Stimulated activated CD8-positive, alpha-beta memory T cell treated with anti-CD3 and anti-CD28 coated beads, Interleukin-4, amount 100 ng/mL, for 1 hour (primary cell): ENCODE measurements at places on chromosomes 2 and 18.

- DNase-seq = no peak
Observed at GRCh38 chr2:68057658-68058396, 5.0 kb downstream of the C1D start.

GRCh38 chr2:152500772-152501171 lies 165.8 kb downstream of the FMNL2 start:
- DNase-seq = no peak

- DNase-seq = no peak
Observed at GRCh38 chr2:74199871-74200305, 1.5 kb downstream of the MTHFD2 start.

DNA sequence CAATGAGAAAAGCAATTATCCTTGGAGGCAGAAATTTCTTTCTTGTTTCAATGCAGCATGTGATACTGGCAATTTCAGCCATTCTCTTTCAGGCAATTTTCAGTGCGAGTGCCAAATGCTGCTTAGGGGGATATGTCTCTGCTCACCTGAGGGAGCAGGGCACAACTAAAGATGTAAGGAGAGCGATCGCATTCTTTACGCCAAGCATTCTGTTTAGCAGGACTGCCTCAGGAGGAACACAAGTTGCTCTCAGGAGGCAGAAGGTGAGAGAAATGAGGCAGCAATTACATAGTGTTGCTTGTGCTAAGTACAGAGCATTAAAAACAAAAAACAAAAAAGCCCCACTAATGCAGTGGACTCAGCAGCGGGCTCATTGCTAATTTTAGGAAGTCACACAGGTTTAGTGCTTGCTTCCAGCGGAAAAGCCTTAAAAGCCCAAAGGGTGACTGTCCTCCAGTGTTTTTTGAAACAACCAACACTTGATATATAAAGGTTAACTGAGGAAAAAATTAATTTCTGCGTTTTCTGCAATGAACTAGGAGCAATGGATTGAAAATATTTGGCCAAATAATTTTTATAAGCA lies 116.9 kb downstream of the METTL8 start:
- no peak for DNase-seq

- DNase-seq = no peak
Observed at GRCh38 chr2:176851200-176851888, 361.2 kb upstream of the HNRNPA3 start.

DNA sequence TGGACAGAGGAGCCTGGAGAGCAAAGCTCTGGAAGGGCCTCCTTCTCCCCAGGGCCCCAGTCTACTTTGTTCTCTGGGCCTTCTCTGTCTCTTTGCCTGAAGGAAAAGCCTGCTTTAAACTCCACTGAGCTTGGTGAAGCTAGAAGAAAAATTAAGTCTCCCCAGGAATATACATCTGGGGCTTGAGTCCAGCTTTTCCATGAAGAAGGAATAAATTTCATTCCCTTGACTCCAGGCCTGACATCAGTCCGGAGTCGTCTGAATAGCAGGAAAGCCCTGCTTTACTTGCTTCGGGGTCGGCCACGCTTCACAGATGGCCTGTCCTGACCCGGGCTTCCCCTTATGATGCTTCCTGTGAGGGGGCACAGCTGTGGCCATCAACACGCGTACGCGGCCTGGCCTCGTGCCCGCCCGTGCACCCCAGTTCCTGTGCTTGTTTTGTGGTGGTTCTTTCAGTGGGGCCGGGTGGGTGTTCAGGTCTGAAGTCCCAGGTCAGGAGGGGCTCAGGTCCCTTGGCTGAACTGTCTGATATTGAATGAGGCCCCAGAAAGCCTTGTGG lies 73.6 kb downstream of the ACOXL start:
- no peak for DNase-seq

DNA sequence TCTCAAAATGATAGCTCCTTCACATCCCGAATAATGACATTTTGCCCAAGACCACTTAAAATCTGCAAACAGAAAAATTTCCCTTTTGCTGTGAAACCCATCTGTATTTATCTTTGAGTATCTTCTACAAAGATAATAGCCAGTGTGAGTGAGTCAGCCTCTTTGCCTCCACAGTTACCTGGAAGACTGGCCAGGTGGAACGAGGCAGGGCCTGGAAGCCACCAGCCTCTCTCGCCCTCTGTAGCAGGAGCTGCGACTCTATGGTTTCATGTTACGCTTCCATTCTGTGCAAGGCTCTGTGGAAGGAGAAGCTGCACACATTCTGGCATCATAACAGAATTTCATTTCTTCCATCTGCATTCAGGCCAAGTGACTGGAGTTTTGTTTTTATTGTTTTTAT lies 9.5 kb downstream of the ELP2 start:
- no peak for DNase-seq

GRCh38 chr2:150679456-150680120 lies 192.1 kb upstream of the RND3 start:
- DNase-seq = no peak

- DNase-seq = no peak
Observed at GRCh38 chr2:8119782-8120505, 561.9 kb upstream of the ID2 start.

GRCh38 chr2:101806123-101806522 lies 108.6 kb downstream of the MAP4K4 start:
- no peak for DNase-seq

DNA sequence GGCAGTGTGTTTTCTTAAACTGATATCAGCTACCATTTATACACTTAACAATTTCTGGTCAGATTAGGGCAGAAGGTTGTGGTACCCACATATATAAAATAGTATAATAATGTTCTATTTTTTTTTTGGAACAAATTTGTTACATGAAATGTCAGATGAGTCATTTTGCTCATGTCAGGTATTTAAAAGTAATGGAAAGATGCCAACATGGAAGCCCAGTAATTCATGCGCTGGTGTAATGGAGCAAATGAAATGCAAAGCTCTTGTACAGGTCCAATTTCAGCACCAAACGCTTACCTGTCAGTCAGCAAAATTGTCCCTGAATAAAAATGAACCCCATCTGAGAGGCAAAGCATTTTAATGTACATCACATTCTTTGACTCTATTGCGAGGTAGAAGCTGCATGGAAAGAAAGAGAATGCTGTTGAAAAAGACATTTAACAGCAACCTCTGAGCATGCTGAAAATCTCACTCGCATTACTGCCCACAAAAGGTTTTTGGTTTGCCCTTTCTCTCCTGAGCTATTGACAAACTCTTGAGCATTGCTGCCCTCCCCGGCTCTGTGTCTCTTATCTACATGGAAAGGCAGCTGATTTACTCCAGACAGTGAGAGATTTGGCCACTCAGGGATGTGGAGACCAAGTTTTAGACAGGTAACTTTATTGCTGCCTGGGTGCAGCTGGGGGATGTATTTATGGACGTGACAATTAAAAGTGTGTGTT lies 217.5 kb downstream of the CAMKMT start:
- DNase-seq = no peak

- no peak for DNase-seq
Observed at GRCh38 chr2:100222844-100223243, 80.5 kb upstream of the AFF3 start.

- DNase-seq = no peak
Observed at GRCh38 chr2:43300222-43300621, 73.8 kb upstream of the ZFP36L2 start.

DNA sequence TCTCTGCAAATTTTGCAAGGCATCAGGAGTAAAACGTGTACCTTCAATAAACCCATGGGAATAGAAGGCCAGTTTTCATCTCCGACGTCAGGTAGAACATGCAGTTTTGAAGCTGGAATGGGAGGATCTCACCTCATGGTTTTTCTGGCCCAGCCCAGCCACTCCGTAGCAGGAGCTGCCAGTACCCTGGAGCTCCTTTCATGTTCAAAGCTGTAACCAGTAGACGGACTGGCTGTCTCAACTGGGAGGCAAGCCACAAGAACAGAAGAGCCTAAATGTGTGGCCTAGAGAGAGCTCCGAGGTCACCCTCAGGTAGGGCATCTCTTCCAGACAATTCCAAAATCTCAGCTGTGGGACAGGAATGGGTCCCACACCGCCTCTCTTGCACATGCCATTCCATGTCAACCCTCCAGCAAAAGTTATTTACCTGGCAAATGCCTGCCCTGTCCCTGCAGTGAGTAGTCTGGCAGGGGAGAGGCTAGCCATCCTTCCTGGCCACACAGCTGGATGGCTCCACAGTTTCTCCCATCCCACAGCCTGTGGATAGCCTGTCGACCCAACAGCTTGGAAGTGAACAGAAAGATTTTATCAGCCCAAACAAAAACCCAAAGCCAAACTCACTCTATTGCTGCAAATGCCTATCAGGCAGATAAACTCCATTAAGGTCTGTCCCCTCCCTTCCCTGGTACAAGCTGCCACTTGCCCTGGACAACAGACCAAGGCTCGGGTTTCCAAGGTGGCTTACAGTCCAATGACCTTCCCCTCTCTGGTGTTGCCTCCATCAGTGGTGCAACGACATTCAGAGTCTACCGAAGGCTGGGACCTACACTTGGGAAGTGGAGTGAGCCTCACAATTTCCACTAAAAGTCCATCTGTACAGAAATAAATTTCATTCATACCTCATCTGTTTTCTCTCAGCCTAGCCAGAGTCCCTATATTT lies 27.8 kb downstream of the CRACDL start:
- no peak for DNase-seq

GRCh38 chr2:17388798-17389197 lies 129.4 kb downstream of the RAD51AP2 start:
- DNase-seq = no peak

GRCh38 chr2:20976527-20976926 lies 67.3 kb downstream of the APOB start:
- no peak for DNase-seq

DNA sequence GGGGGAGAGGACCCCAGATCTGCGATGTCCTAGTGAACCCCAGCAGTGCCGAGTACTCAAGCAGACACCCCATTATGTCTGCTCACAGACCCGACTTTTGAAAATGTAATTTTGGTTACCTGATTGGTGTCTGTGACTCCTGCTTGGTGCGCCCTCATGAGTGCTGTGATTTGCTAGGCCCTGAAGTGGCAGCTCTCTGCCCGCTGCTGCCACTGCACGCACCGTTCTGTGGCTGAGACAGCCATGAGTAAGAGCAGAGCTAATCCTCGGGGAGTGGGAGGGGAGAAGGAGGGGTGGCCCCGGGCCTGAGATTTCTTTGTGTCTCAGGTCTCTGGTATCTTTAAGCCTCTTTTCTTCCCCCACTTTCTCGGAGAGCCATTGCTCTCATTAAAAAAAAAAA lies 18.2 kb downstream of the FHOD3 start:
- DNase-seq = no peak

DNA sequence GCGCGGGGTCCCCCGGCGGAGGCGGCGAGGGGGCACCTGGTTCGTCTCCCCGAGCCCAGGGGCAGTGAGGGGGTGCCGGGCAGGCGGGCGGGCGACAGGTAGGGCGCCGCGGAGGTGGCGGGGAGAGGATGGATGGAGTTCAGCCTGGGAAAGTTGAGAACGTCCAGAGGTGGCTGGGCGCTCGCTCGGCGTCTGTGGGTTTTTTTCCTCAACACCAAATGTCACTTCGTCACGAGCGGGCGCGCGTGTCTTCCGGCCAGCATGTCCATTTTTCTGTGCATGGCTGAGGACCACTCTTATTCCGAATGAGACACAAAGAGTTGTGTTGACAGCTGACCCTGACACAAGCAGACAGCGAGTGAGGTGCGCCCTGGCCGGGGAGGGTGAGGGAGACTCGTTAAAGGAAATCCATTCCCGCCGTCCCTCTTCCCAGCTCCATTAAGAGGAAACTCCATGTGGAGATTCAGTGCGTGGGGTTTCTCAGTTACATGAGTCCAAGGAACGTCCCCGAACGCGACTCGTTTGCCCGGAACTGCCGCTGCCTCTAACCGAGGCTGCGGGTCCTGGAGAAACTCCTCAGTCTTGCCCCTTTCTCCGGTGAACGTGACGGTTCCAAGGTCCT lies 859 bp downstream of the GREB1L start:
- no peak for DNase-seq

DNA sequence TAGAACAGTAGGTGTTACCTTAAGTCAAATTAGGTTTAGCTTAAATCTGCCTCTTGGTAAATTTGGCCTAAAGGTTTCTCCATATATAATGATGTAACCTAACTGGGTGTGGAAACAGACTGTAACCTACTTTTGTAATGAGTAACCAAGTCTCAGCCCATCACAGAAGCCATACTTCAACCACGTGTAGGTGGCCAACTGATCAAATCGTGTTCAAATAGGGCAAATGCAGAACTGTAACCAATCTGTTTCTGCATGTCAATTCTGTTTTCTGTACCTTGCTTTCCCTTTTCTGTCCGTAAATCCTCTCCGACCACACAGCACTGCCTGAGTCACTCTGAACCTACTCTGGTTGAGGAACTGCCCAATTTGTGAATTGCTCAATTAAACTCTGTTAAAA lies 34.0 kb upstream of the PLA2R1 start:
- no peak for DNase-seq

- peak; percentile 52 for DNase-seq
Observed at GRCh38 chr2:86785456-86785855, 5.3 kb downstream of the CD8A start.

DNA sequence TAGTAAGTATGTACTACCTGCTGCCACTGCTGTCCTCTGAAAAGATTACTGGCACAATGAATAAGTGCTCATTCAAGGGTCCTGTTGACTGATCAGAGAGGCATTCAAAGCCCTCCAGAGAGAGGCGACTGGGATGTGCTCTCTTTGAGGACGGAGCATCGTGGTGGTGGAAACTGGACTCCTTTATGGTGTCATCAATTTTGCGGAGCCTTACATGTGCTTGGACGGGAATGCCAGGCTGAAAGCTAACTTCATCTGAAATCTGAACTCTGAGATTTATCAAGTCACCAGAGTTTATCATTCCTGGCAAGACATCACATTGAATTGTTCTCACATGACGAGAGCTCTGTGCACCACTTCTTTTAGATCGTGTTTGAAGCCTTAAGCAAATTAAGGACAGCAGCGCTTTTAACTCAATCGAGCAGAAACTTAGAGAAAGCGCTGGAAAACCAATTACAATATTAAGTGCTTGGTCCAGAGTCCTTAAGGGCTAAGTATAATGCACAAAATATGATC lies 138.3 kb downstream of the NCK2 start:
- DNase-seq = no peak

DNA sequence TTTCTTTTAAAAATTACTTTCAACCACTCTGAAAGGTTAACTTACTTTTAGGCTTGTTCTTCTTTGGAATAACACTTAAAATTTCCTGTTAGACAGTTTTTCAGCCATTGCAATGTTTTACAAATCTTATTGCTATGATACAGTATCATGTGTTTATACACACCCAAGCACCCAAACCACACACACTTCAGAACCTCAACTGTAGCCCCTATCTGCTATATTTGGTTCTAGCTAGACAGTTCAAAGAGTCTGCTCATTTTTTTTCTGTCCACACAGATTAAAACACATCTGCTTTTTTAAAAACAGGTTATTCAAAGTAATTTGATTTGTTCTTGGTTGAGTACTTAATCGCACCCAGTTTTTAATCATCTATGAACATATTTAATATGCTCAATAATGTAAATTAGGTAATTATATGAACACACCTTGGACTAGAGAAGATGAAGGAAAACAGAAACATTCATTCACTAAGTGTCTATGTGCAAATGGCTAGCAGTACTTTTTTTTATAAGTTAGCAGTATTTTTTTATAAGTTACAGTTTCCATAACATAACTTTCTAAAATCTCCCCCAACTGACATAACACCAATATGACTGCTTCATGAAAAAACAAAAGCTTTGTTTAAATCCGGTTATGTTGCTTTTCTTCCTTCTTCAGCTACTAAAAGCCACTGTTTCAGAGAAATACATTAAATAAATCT lies 17.6 kb downstream of the FBXO11 start:
- DNase-seq = no peak

- DNase-seq = no peak
Observed at GRCh38 chr18:49974079-49974478, 160.7 kb upstream of the ACAA2 start.
